Tibial nerve (tissue), 4 donors: ENCODE measurements at places on chromosomes 4 and X. TPM values are rescaled to one million over a fixed set of nuclear protein-coding genes. Genes with fewer than 3 reads are reported as not detected.

- no peak for DNase-seq
These were observed 37.2 kb downstream of the CXCL8 start for GRCh38 chr4:73777612-73778011.

- DNase-seq, result no peak
These were observed 5.8 kb downstream of the CCNQ start for GRCh38 chrX:153592966-153593688.

L1CAM gene
- 43.0 TPM for total RNA-seq

CD40LG gene
- total RNA-seq, result not detected
